ENCODE measurements at places on chromosomes 11 and 22.

GRCh38 chr22:27580311-27580897 lies 221.2 kb downstream of the MN1 start:
- no peak for DNase-seq

DNA sequence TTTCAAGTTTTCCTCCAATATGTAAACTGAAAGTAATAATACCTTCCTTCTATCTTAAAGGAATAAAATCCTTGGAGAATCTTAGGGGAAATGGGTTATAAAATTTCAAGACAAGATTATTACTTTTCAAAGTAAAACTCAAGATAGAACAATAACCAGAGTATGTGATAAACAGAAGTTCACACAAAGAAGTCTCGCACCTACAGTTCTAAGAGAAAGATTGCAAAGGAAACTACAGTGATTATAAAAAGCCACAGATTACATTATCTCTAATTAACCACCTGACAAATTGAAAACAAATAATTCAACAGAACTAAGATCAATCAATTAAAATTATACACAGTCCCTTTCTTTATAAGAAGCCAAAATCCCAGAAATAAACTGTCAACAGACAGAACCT lies 34.0 kb downstream of the AMBRA1 start:
- DNase-seq, result no peak

DNA sequence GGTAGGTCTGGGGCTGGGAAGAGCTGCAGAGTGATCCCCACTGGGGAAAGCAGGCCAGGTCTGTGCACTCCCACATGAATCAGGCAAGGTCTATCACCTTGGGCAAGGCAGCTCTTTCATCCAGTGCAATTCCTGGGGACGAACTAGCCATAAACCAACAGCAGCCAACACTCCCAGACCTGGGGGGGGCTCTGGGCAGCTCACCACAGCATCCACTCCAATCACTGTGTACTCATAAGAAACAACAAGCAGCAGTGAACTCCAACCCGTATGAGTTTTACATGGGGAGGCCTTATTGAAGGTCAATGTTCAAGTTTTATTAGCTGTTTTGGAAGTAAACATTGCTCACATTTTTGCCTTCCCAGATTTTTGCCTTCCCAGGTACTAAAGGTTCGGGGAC lies 157.4 kb upstream of the NAV2 start:
- DNase-seq, result no peak

DNA sequence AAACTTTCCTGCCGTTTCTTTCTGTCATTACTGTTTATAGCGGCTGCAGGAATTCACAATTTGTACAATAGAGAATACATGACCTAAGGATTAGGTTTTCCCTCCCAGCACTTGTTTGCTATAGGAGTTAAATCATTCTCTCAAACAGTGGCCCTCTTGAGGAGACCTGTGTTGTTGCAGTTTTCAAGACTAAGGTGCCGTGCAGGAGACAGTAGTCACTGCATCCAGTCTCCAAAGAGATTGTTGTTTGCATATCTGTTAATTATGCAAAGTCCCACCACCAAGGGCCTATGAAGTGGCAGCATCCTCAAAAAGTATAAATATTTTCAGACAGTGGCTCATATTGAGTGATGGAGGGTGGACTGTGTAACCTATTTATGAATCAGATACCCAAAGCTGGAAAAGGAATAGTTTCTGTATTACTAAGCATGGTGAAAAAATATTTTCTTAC lies 2.3 kb downstream of the PRSS23 start:
- DNase-seq, result no peak

GRCh38 chr11:108289699-108290098 lies 66.8 kb downstream of the ATM start:
- DNase-seq, result no peak

GRCh38 chr22:42202669-42203068 lies 67.8 kb downstream of the TCF20 start:
- no peak for DNase-seq

DNA sequence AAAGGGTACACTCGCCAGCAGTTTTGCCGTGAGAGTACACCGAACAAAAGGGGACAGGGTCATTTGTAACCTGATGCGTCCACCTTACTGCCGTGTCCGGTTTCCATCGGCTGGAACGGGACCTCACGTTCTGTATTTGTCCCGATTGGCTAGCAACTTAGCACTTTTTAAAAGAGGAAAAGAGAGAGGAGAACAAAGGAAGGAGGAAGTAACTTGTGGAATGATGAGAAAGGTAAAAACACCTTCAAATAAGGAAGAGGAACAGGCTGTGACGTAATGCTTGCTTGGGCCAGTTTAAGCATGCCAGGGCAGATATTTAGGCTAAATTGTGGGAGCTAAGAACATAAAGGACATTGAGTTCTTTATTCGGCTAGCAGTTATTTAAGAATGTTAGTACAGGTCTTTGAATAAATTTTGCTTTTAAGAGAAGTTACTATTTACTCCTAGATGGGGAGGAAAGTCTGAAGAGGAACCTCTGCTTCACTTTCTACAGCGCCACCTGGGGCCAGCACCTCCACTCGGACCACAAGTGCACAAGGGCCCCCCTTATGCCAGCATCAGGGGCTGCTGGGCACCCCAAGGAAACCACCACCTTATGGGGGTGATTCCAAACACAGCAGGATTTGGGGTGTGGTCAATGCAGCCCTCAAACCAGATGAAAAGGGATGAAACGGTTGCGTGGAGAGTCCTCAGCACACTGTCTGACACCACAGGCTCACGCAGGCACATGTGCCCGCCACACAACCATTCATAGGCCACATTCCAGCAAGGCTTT lies 5.8 kb downstream of the ARSA start:
- no peak for DNase-seq

- DNase-seq, result no peak
These were observed 51.4 kb upstream of the NECTIN1 start for GRCh38 chr11:119780222-119780953.

- DNase-seq, result no peak
These were observed 35.9 kb downstream of the RPL3 start for GRCh38 chr22:39283322-39284141.

DNA sequence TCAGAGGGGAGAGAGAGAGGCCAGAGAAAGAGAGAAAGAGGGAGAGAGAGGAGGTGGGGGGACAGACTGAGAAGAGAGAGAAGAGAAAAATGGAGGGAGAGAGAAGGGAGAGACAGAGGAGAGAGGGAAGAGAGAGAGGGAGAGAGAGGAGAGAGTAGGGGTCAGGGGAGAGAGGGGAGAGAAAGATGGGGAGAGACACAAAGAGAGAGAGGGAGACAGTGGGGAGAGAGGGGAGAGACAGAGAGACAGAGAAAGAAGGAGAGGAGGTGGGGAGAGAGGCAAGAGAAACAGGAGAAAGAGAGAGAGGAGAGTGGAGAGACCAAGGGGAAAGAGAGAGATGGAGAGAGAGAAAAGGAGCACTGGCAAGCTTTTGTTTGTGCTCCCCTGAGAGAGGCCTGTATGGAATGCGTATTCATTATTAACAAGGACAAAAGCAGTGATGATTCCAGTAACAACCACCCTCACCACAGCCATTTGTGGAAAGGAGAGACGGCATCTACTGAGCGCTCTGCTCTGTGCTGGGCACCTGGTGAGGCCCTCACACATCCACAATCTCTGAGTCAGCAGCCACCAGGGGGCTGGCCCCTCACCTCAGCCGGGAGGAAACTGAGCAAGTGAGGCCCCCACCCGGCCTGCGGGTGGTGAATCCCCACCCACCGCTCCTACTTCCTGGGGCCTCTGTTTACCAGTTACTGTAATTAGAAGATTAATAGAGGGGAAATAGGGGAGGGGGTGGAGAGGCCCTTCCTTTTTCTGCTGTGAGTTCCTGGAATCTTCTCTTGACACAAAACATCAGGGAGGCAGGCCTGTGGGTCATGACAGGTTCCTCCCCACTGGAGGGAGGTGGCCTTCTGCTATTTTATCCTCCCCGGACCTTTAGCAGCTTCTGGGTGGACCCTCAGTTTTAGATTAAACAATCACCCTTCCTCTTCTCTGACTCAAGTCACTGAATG lies 14.6 kb upstream of the MIAT start:
- no peak for DNase-seq

DNA sequence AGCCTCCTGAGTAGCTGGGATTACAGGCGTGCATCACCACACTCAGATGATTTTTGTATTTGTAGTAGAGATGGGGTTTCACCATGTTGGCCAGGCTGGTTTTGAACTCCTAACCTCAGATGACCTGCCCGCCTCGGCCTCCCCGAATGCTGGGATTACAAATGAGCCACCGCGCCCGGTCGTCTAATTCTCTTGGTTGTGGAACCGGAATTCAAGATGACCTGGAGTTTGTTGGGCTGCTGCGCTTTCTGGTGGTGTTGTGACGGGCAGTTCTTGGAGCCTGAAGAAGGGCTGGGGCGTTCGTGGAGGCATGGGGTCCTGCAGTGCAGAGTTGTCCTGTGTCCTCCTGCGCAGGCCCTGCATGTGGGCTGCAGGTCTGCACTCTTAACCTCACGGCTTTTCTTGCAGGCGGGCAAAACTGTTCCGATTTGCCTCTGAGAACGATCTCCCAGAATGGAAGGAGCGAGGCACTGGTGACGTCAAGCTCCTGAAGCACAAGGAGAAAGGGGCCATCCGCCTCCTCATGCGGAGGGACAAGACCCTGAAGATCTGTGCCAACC lies 4.9 kb upstream of the TRMT2A start:
- no peak for DNase-seq

DNA sequence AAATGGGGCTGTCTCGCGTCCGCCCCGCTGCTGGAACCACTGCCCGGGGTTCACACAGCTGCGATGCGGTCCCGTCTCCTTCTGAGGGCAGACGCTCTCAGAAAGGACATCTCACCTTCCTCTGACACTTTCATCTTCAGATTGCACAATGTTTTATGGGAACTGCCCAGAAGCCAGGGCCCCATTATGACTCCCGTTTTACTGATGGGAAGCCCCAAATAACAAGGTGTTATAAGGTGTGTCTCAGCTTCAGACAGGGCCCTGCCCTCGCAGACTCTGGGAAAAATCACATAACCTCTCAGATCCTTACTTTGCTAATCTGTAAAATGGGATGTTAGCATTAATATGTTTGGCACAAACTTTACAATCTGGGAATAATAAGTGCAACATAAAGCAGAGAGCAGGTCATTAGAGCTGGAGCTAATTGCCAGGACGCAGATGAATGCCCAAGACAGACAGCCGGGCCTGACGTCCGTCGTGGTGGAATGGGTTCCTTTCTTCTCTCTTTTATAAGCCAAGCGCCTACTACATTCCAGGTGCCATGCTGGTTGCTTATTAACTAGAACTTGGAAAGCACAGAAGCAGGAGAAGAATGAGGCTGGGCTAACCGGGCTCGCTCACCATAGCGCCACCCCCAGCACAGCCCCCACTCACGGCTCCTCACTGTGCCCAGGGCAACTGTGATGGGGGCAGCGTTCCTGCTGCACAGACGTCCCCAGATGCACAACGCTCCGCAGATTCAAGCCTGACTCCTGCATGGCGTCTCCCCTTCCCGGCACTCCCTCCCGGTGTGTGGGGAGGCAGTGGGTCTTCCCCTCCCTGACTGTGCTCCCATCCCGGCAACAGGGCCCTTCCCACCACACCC lies 43.8 kb downstream of the TRMU start:
- no peak for DNase-seq

DNA sequence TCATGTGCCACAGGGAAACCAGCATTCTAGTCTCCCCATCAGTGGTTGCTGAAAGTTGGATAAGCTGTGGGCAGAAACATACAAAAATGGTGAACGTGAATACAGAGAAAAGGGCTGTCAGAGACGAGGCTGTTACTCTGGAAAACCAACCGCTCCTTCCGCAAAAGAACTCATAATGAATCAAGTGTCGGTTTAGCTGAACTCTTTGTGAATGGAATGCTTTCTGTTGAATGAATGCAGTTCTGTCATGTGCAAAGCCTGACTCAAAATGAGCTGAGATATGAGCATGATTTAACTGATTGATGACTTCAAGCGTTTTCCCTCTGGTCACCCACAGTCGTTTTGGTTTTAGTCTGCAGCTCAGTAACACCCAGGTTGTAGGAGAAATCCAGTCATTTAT lies 298.3 kb downstream of the ETS1 start:
- no peak for DNase-seq

DNA sequence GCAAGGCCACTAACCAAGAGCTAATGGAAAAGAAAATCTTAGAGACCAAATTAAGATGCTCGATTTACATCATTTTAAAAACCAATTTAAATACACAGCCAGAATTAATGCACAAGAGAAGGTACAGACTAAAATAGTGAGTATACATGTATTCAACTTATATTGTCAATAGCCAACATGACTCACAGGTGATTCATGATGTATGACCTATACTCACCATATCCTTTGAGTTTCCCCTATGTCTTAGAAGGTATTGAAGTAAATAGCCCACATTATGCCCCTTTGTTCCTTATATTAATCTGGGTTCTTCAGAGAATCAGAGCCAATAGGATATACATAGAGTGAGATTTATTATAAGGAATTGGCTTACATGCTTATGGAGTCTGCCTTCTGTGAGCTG lies 97.5 kb upstream of the ANO3 start:
- DNase-seq, result no peak

GRCh38 chr11:127895776-127896175 lies 691.6 kb downstream of the ETS1 start:
- no peak for DNase-seq

GRCh38 chr22:17888855-17889254 lies 114.6 kb upstream of the BID start:
- no peak for DNase-seq

DNA sequence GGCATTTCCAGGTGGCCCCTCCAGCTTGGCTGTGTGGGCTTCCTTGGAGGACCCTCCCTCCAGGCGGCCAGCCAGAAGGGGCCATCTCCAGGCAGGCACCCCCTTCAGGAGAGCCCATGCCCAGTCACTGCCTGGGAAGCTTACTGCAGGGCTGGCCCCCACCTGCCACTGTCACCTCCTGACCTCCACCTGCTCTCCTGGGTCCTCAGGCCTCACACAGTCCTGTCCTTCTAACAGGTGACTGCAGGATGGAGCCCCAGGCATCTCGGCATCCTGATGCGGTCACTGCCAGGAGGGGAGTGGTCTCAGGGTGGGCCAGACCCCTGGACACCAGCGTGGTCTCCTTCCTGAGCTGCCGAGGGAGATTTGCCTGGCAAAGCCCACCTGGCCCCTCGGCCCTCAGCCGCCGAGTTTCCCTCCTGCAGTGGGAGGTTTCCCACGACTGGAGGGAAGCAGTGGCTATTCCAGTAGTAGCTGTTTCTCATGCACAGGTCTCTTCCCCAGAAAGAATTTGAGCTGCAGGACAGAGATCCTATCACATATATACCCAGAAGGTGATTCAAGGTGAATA lies 13.0 kb downstream of the TBX1 start:
- no peak for DNase-seq

- DNase-seq, result no peak
These were observed 12.1 kb downstream of the APOL3 start for GRCh38 chr22:36148411-36148810.

- DNase-seq, result no peak
These were observed 66.4 kb downstream of the SMCO4 start for GRCh38 chr11:93476796-93477195.

- DNase-seq, result no peak
These were observed 111.3 kb downstream of the GGTLC2 start for GRCh38 chr22:22755778-22756100.
